Activated T-helper 2 cell treated with anti-CD3 and anti-CD28 coated beads, Interferon-gamma antibody, Interleukin-2, Interleukin-4, amounts not matched to agents 10 μg/mL and 5 μg/mL and 100 μg/mL, durations not matched to agents 14 hours and 24 hours and 36 hours (primary cell): ENCODE measurements at places on chromosomes 1 and 21. TPM values are rescaled to one million over a fixed set of nuclear protein-coding genes. Genes with fewer than 3 reads are reported as not detected.

GRCh38 chr1:95095833-95096217 lies 21.3 kb upstream of the TLCD4 start:
- no peak for DNase-seq

DNA sequence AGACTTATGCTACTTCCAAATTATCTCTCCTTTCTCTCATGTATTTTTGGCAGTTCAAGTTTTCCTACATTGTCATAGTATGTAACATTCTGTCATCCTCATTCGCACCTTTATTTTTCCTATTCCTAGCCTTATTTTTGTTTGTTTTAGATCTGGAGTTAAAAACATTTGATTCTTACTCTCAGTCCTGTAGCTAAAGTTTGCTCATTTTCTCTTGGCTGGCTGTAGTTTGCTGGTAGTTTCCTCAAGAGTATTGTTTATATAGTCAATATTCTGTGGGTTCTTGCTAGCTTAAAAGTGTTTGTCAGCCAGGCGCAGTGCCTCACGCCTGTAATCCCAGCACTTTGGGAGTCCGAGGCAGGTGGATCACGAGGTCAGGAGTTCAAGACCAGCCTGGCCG lies 29.8 kb upstream of the TRIM33 start:
- DNase-seq, result no peak

The OR2G6 gene
- total RNA-seq, result not detected in 2 replicates

The PDZK1 gene
- 0.21 TPM in 1 of 2 replicates, not detected in the other for total RNA-seq

DNA sequence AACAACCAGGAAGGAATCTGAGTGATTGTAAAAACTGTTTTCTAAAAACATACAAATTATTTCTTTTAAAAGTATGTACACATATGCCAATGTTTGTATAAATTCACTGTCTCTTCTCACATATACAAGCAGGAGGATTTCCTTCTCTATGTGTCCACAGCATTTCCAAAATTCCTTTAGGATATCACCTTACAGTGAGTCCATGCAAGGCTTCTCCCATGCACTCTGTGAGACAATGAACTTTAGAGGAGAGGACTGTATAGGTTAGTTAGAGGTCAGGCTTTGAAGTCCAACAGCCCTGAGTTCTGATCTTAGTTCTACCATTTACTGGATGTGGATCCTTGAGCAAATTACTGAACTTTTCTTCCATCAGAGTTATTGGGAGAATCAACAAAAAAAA lies 34.1 kb upstream of the USH2A start:
- no peak for DNase-seq
